T-cell (primary cell): ENCODE measurements at places on chromosomes 2 and 18. TPM values are rescaled to one million over a fixed set of nuclear protein-coding genes. Genes with fewer than 3 reads are reported as not detected.

NOSTRIN gene
- total RNA-seq: 0.13 TPM

DNA sequence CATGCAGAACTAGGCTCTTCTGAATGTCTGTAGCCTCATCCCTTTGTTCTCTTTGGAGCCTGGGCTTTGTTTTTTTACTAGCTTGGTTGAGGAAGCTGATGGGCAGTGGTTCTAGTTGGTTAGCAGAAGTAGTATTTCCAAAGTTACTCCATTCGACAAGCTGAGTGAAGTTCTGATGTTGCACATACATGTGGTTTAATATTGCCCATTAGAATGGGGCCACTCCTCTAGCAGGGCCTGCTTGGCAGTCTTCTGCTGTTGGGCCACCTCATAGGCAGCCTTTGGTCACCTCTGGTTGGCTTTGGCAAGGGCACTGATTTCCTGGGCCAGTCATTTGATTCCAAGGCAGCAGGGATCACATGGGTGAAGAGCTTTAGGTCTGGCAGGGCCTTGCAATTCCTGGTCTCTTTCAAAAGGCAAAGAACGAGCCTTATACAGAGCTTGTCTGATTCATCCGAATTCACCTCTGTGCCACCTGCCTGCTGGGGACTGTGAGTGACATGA, 2.5 kb downstream of the RPIA start:
- DNase-seq: no peak

GRCh38 chr2:215553946-215554345, 118.1 kb upstream of the FN1 start:
- DNase-seq: no peak

DNA sequence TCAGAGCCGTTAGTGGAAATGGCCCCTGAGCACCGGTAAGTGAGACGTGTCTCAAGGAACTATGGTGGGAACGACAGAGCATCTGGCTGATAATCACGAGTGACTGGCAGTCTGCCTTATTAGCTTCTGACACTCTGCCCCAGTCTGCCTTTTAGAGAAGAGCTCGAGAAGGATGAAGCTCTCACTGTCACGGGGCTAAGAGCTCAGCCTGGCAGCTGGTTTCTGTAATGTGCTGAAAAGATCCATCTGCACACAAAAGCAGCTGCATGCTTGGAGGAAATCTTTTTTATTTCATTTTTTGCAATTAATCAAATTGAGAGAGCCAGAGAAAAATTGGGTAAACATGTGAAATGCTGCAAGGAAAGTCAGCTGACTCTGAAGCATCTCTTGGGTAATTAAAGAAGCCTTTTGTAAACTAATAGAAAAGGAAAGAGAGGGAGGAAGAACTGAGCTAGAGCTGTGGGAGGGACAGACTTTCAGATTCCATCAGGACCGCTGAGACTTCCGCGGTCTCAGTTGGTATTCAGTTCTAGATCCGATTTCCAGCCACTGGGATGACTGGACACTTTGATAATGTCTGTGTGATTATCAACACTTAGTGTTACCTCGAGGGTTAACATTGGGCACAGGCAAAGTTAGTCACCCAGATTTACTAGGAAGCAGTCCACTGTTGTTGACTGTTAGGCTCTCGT, 24.4 kb downstream of the MBP start:
- no peak for DNase-seq

- no peak for DNase-seq
Measured at GRCh38 chr18:48902023-48902855, 48.5 kb downstream of the SMAD7 start.
